ENCODE measurements at places on chromosomes 3 and 15.

DNA sequence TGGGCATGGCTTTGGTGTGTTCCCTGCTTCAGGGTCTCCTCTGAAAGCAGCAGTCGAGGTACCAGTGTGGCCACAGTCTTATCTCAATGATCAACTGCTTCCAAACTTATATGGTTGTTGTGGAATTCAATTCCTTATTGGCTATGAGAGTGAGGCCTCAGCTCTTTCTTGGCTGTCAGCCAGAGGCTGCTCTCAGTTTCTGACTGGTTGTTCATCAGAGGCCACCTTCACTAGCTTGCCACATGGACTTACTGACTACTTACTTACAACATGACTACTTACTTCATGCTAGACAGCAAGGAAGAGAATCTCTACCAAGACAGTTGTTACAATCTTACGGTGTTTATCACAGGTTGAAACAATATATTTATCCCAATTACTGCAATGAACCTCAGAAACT lies 789.2 kb downstream of the DIPK2A start:
- DNase-seq, result peak; percentile 22

- no peak for DNase-seq
Observed at GRCh38 chr15:59313641-59314332, 58.9 kb downstream of the MYO1E start.

DNA sequence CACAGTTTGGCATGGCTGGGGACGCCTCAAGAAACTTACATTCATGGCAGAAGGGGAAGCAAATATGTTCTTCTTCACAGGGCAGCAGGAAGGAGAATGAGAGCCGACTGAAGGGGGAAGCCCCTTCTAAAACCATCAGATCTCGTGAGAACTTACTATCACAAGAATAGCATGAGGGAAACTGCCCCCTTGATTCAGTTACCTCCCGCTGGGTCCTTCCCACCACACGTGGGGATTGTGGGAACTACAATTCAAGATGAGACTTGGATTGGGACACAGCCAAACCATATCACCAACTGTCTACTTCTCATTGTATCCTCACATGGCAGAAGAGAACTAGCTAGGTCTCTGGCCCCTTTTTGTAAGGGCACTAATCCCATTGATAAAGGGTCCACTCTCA lies 30.5 kb downstream of the CCDC32 start:
- DNase-seq, result no peak

DNA sequence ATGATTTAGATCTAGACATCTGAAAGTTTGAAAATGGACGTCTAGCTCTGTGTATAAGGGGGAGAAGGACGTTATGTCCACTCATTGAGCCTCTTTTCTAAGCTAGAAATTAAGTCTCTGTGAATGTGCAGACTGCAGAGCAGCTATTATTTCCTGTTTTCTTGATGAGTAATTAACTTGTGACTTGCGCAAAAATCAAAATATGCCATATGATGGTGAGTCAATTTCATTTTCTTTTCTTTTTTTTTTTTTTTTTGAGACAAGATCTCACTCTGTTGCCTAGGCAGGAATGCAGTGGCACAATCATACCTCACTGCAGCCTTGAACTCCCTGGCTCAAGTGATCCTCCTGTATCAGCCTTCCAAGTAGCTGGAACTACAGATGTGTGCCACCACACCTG lies 14.1 kb downstream of the LACTB start:
- peak; percentile 65 for DNase-seq

- no peak for DNase-seq
Observed at GRCh38 chr15:38843051-38843501, 278.5 kb upstream of the RASGRP1 start.

DNA sequence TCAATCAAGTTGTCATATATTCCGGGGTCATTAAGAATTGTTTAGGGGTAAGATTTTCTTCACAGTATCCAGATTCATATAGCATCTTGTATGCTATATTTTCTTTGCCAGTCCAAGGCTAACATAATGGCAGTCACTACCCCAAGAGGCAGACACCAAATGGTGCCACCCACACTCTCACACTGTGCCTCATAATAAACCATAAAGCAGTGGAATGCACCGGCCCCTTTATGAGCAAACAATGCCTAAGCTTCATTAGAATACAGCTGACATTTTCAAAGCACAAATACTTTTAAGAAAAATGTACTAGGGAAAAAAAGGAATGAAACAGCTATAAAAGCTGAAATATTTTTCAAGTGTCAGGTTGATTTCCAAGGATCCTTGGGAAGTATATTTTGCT lies 121.6 kb downstream of the TFDP2 start:
- DNase-seq, result peak; percentile 49

- no peak for DNase-seq
Observed at GRCh38 chr3:77191014-77191413, 151.1 kb downstream of the ROBO2 start.

- DNase-seq, result no peak
Observed at GRCh38 chr15:25183581-25184251, 228.9 kb downstream of the SNRPN start.

DNA sequence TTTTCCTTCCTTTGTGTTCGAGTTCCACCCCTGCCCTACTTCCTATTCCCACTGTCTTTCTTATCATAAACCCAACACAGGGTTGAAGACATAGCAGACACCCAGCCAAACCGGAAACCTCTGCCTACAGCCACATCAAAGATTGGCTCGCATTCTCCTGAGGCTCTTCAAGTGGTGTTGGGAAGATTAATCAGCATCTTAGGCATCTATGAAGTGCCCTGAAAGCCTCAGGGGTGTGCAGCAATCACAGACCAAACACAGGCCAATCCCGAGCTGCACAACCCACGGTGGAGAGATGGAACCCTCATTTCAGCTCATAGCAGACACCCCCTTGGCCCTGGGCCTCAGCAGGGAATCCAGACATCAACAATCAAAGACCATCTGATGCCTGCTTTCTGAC lies 255.9 kb downstream of the XXYLT1 start:
- no peak for DNase-seq

- no peak for DNase-seq
Observed at GRCh38 chr3:53616321-53616720, 121.9 kb downstream of the CACNA1D start.

DNA sequence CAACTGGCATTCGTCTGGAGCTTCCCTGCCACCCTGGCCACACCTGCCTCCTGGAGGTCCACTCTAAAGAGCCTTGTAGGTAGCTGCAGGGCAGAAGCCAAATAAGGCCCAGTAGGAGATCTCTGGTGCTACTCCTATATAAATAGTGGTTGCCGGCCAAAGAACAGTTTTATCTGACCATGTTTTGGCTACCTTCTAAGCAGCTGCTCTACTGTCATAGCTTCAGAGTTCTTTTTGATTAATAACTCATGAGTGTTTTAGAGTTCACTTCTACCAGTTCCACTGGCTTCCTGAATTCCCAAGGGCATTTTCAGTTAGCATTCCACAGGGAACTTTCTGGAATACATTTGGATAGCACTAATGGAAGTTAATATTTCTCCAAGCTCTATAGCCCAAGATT lies 154.6 kb downstream of the B3GALNT1 start:
- no peak for DNase-seq

DNA sequence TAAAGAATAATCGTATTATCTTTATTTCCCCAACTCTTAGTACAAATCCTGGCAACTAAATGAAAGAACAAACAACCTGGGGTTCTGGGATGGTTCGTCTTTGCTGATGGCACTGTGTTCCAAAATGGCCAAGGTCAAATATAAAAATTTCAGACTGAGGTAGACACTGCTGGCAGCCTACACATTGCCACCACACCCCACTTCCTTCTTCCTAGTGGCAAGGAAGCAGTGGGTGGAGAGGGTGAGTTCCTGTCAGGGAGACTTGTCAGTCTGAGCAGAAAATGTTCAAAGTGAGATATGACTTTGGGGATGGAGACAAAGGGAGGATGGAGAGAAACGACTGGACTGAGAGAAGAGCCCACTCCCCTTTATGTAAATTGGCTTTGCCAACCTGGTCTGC lies 69.6 kb downstream of the LMCD1 start:
- no peak for DNase-seq

GRCh38 chr15:99677540-99678134 lies 55.6 kb downstream of the LYSMD4 start:
- no peak for DNase-seq

GRCh38 chr15:46151786-46152185 lies 517.0 kb downstream of the SQOR start:
- no peak for DNase-seq

DNA sequence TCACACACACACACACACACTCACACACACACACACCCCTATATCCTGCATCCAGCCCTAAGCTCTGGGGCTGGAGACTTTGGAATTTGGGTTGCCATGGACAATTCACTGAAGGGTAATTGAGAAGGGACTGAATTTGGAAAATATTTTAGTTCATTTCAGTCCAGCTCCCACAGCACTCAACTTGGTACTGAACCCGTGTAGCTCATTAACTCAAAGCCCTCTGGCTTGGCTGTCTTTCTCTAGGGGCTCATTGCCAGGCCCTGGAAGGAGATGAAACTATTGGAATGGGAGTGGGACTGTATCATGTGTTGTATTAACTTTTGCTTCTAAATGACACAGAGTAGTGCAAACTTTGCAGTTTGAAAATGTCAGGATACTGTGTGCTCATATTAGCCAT lies 157.3 kb downstream of the EPHB1 start:
- no peak for DNase-seq

DNA sequence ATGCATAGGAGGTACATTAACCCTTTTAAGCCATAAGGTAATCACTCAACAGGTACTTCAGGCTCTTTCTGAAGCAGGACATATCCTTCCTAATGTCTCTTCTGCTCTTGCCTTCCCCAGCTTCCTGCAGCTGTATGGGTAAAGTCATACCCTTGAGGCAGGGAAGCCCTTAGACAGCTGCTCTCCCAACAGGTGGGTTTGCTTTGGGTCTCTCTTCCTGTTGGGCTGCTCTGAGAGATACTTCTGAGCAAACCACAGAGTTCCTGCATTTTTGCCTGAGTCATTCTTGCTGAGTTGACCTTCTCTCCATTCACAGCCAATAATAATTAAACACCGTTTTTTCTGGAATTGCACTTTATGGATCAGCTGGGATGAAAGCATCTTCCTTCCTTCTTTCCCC lies 2.0 kb upstream of the TRAT1 start:
- DNase-seq, result no peak

- peak; percentile 4 for DNase-seq
Observed at GRCh38 chr15:59741274-59741906, 52.3 kb upstream of the BNIP2 start.

DNA sequence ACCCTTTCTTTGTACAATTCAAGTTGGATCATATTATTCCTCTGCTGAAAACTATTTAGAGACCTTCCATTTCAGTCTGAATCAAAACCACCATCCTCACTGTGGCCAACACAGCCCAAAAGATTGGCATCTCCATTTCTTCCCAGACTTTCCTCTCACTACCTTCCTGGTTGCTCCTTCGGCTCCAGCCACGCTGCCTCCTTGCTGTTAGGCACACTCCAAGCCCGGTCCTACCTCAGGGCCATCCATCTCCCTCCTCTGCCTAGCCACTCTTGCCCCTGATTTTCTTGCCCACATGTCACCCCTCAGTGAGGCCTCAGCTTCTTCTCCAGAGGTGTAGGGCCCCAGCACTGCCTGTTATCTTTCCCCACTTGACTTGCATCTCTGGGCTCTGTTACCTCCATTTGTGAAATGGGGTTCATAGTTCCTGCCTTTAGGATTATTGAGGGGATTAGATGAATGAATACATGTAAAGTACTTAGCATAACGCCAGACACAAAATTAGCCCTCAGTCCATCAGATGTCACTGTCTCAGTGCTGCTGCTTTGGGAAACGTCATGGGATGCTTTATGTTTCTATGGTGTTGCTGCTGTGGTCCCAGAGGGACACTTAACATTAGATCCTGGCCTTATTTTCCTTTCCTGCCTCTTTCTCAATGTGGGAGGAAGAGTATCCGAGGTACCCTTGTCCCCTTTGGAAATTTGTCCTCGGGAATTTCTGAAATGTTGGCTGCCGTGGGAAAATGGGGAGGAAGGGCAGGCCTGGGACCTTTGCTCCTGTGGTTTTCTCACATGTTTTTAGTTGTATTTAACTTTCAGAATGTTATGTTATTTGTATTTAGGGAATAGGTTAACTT lies 31.3 kb downstream of the SNRK start:
- DNase-seq, result peak; percentile 3

DNA sequence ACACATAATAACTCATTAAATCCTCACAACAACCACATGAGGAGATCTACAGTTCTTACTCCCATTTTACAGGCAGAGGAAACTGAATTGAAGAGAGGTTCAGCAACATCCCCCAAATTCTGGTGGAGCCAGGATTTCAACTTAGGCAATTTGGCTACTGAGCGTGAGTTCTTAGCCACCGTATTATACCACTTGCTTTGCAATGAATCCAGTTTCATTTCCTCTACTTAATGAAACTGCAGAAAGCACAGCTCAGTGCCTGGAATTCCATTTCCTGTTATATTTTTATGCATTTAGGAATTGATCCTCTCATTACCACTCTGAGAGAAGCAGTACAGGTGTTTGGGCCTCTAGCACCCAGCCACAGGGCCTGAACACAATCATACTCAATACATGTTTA lies 4.3 kb downstream of the ZNF860 start:
- no peak for DNase-seq

GRCh38 chr15:45023659-45024225 lies 747 bp downstream of the SORD start:
- peak; percentile 2 for DNase-seq

DNA sequence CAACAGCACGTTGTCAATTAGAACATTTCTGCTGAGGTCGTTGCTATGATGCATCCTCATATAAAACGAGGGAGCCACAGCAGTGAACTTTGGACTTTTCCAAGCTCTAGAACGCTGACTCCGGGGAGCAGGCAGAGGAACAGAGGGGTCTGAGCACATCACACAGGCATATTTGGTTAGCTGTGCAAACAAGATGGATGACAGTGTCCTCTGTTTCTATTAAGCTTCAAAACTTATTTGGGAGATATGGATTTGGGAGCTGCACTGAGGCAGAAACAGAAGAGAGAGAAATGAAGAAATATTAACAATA lies 278.0 kb upstream of the TBL1XR1 start:
- DNase-seq, result no peak

GRCh38 chr15:39514933-39515332 lies 65.9 kb upstream of the THBS1 start:
- no peak for DNase-seq

GRCh38 chr3:61783993-61784718 lies 222.8 kb downstream of the PTPRG start:
- peak; percentile 25 for DNase-seq

DNA sequence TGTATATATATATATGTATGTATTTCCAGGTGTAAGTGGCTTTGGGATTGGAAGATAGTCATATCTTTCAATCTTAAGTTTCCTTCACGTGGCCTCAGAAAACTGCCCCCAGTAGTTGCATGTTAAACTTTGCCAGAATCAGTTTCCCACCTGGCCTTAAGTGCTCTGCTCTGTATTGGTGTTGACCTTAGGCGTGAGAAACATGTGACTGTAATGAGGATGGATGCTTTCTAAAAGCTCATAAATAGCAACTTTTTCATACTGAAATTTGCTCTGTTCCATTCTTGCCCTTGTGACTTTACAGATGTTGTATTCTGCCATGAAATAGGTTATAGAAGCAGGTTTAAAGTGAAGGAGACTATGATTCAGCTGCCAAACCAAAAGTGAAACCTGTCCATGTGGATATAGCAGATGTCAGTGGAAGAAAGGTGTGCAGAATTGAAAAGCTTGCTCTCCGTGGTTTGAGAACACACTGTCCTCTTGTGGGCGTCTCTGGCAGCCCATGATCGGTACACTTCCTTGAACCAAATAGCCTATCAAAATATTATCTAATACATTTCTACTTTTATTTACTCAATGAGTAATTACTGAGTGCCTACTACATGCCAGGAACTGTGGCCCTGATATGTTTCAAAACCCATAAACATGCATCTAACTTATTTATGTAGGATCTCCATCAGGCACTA lies 15.8 kb downstream of the SCG5 start:
- peak; percentile 22 for DNase-seq
